Activated gamma-delta T cell treated with Interleukin-2 at 50 U/mL for 16 hours (primary cell): ENCODE measurements at places on chromosomes 13 and 19.
A peak's percentile ranks its signal among the peaks of the same experiment; 100 is the strongest.

- no peak for DNase-seq
Observed at GRCh38 chr19:9060564-9061340, 26.1 kb upstream of the OR1M1 start.

DNA sequence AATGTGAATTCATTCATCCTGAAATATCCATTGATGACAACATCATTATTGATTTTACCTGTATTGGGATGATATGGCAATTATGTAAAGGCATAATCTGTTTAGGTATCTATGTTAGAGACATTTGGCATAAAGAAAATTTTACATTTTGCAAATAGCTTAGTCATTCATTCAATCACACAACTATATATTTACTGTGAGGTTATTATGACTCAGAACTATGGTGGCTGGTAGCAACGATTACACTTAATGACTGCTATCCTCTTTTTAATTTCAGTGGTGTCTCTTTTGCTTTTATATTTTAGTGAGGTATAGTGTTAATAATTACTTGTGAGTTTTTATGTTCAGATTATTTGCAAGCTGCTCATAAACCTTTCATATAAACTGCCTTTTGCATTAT lies 955.9 kb downstream of the SLITRK6 start:
- no peak for DNase-seq

DNA sequence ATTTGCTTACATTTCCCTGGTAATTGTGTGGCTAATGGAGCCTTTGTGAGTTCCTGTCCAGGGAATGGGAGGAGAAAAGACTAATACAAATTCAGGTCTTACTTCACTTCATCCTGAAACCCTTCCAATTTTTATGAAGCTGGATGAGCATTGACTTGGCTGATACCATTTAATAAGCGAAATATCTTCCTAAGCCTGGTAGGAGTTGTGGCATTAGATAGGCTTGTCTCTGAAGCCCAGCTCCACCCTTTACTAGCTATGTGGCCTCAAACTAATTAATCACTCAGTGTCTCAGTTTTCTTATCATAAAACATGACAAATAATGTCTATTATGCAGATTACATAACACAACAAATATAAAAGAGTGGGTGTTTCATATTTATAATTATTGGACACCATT lies 106.3 kb downstream of the FGF9 start:
- no peak for DNase-seq

- no peak for DNase-seq
Observed at GRCh38 chr13:30486230-30487074, 20.7 kb upstream of the HMGB1 start.

DNA sequence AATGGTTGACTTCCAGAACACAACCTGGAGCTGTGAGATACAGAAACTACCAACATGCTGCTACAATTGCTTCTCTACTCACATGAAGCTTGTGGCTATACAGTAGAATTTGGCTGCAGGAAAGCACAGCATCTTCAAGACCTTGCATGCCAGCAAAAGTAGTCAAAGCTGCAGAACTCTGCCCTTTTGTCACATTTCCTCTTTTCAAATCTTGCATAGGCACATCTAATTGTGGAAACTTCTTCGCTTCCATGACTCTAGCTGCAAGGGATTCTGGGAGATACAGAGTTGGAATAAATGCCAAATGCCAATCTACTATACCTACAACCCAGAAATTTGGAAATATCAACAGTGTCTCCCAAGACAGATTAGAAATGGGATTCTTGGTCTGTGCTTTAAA lies 462.2 kb downstream of the FOXO1 start:
- DNase-seq: no peak

DNA sequence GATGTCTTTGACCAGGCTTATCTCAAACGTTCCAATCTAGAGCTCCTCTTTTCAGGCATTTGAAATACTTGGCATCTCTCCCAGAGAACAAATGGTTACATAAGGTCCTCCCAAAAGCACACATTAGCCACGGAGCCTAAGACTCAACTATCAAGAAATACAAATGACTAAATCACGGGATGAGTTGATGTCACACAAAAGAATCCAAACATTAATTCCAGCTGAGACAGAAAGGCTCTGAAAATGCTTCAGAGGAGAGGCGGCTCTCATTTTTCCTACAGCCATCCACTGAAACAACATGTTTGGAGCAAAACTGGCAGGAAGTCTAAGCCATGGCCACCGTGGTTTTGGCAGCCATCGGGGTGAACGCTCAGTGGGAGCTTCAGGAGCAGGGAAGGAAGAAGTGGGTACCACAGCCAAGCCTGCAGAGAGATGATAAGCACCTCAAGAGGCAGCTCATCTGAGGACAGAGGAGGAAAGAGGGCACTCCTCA lies 122.5 kb downstream of the STK24 start:
- DNase-seq: no peak

DNA sequence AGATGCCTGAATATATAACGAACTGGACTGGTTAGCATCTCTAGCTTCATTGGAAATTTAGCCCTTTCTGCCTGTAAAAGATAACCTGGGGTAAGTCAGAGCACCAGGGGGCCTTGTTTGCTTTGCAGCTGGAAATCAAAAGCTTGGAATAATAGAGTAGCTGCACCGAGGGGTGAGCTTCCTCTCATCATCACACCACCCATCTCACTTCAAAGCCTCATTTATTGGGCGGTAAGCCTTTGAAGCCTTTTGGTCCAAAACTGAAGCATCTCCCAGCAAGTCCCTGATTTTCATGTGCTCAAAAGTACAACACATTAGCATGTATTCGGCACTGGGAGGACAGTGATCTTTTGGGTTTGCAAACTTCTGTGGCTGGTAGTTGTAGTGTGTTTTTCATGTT lies 405.1 kb downstream of the FOXO1 start:
- DNase-seq: no peak

DNA sequence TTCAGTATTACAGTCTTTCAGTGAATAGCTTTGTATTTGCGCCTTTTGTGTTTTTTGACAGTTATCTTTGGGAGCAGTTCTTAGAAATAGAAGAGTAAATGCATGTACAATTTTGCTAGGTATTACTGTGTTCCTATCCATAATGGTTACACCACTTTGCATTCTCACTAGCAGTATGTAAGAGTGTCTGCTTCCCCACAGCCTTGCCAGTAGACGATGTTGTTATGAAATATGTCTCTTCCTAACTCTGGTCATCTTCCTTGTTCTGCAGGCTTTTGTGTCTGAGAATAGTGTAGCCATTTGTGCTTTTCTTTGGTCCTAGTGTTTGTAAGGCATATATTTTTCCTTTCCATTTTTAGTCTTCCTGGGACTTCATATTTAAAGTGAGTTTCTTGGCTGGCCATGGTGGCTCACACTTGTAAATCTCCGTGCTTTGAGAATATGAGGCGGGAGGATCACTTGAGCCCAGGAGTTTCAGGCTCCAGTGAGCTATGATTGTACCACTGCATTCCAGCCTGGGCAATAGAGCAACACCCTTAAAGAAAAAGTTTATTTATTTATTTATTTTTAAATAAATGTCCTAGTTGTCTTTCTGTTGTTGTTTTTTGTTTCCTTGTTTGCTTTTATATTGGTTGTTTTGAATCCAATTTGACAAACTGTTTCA lies 140.3 kb downstream of the PDS5B start:
- DNase-seq: no peak

- DNase-seq: no peak
Observed at GRCh38 chr13:112172641-112173251, 105.8 kb downstream of the SOX1 start.

DNA sequence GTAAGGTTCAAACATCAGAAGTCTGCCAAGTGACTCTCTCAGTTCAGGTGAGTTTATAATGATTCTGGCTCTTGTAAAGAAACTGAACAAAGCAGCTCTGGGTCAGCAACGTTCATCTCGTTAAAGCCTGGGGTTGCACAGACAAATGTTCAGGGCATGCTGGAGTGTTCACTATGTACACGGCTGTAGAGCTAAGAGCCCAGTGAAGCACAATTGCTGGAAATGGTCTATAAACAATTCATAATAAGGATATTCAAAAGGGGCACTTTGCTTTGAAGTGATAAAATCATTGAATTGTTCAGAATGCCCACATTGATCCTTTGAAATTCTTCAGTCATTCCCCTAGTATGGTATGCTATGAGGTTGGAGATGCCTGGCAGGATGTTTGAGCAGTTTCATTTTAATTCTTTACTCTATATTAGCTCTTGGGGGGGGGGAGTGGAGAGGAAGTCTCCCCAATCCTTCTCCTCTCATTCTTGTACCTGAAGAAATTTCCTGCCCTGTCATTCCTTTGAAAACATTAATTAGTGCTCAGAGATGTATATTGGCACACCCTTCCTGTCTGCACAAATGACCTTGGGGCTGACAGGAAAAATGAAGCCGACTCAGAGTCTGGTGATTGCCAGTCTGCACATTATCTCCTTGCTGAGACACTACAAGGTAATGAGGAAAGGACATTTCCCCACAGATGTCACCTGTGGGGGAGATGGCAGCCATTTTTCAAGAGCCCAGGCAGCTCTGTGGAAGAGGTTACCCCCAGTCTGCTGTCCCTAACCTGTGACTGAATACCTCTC lies 145.5 kb downstream of the DLEU7 start:
- no peak for DNase-seq

GRCh38 chr19:55549500-55550320 lies 4.4 kb upstream of the SBK3 start:
- no peak for DNase-seq

- DNase-seq: no peak
Observed at GRCh38 chr13:26495750-26496149, 61.7 kb upstream of the WASF3 start.

- no peak for DNase-seq
Observed at GRCh38 chr13:102657630-102658029, 37.2 kb downstream of the METTL21C start.

DNA sequence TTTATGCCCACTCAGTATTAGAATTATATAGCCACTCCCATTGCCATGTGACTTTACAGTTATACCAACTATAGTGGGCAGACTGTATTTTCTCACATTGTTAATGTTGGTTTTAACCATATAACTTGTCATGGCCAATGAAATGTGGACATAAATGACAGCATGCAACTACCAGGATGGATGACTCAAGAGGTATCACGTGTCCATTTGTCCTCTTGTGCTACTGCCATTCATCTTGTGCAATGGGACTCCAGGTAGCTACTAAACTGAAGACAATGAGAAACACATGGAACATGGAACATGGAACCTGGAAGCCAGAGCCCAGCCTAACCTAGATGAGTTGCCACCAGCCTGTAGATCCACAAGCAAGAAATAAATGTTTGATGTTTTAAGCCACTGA lies 242.7 kb upstream of the IPO5 start:
- DNase-seq: no peak

- no peak for DNase-seq
Observed at GRCh38 chr19:46880431-46880830, 19.6 kb downstream of the ARHGAP35 start.

GRCh38 chr19:47471733-47472457 lies at the start of gene SLC8A2:
TSS of gene SLC8A2 (minus strand) at chr19:47471893. CDS start at chr19:47466403, 5,490 bp downstream.
- peak; percentile 46 for DNase-seq

DNA sequence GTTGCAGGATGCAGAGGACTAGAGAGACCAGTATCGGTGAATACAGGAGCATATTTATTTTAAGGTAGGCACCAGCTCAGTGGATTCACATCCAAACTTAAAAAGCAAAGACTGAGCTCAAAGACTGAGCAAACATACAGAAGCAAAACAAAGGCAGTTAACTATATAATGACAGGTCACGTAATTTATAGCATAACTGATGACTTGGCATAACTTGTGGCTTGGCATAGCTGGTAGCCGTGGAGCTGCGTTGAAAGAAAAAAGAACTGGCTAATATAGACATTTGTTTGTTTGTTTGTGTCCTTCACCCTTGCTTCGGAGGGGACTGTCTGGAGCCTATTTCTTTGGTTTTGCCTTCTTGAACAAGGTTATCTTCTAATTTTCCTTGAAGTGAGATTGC lies 33.7 kb downstream of the ZNF493 start:
- DNase-seq: no peak

DNA sequence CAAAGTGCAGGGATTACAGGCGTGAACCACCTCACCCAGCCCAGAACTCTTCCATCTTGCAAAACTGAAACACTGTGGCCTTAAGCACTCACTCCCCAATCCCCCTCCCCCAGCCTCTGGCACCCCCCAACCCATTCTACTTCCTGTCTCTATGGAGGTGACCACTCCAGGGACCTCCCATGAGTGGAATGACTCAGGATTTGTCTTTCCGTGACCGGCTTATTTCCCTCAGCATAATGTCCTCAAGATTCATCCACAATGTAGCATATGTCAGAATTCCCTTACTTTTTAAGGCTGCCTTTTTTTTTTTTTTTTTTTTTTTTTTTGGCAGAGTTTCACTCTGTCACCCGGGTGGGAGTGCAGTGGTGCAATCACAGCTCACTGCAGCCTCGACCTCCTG lies 3.6 kb upstream of the F2RL3 start:
- no peak for DNase-seq

GRCh38 chr19:13920940-13921747 lies 15.1 kb downstream of the CC2D1A start:
- DNase-seq: no peak

- peak; percentile 41 for DNase-seq
Observed at GRCh38 chr19:55640577-55641425, at the start of gene ZNF580. TSS of gene ZNF580 (plus strand) at chr19:55641002. CDS start at chr19:55642509, 1,507 bp downstream.

GRCh38 chr19:27767234-27767633 lies 1445.7 kb downstream of the UQCRFS1 start:
- DNase-seq: no peak

- DNase-seq: no peak
Observed at GRCh38 chr13:26518451-26518959, 39.0 kb upstream of the WASF3 start.

DNA sequence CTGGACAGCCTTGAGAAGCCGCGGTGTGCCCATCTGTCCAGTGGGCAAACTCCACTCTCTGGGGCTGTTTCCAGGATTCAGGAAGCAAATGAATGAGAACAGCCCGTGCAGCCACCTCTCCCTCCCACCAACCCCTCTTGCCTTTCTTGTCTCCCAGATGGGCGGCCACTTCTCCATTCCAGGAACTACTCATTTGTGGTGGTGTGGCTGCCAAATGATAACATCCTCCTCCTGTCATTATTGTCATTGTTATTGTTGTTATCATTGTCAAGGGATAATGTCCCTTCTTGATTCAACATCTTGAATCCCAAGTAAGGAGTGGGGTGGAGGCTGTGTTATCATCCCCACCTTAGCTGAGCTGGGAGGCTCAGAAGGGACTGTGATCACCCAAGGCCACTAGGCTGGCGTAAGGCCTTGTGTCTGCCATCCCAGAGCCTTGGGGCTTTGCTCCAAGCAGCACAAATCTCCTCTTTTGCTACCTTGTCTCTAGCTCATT lies 1.6 kb downstream of the DNM2 start:
- no peak for DNase-seq

GRCh38 chr13:98810746-98811145 lies 58.3 kb upstream of the SLC15A1 start:
- DNase-seq: no peak

DNA sequence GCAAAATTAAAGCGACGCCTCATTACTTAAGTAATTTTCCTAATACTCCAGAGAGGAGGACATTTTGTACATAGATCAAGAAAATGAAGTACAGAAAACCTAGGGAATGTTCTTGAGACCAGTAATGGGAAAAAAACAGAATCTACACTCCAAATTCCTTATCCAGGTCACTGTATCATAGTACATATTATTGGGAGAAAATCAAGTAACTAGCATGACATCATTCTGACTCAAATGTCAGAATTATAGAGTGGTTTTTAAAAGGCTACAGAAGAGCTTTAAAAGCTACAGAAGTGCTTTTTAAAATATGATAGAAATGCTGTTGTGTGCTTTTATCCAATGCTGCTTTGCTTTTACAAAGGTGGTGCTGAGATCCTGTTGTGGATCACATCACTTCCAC lies 86.3 kb upstream of the SLC15A1 start:
- DNase-seq: no peak

GRCh38 chr13:76644906-76645305 lies 241.3 kb downstream of the KCTD12 start:
- no peak for DNase-seq

GRCh38 chr13:107370015-107370785 lies 802.3 kb upstream of the ARGLU1 start:
- DNase-seq: no peak
